Germinal center (tissue), 1 donor: ENCODE measurements at places on chromosomes 6 and 20.

DNA sequence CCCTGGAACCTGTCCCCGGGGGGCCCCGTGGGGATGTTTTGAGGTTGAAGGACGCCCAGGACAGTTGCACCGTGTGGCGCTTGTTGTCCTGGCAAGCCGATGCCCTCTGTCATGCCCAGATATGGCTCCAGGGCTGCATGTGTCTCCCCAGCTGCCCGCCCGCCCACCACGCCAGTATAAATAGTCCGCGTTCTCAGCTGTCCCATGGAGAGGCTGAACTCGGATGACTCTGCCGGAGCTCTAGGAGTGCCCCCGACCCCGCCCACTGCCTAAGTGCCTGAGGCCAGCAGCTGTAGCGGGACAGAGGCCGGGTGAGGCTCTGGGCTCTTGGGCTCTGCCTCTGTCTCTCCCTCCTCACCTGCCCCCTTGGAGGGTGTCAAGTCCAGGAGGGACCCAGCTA lies 83.0 kb upstream of the GATA5 start:
- no peak for DNase-seq

- no peak for DNase-seq
Measured at GRCh38 chr6:166402582-166403277, 20.0 kb upstream of the MPC1 start.

GRCh38 chr20:57208198-57208597 lies 58.2 kb downstream of the BMP7 start:
- no peak for DNase-seq

DNA sequence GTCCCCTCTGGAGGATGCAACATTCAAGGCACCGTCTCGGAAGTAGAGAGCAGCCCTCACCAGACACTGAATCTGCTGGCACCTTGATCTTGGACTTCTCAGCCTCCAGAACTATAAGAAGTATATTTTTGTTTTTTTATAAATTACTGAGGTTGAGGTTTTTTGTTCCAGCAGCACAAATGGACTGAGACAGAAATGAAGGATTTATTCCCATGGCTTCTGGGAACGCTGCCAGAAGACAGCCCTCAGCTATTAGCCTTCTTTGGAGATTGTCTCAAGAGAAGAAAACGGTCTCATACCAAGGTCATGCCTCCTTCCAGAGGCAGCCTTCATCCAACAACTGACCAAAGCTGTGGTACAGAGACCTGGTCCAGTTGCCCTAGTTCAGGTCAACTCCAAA lies 85.4 kb downstream of the CHMP4B start:
- no peak for DNase-seq

DNA sequence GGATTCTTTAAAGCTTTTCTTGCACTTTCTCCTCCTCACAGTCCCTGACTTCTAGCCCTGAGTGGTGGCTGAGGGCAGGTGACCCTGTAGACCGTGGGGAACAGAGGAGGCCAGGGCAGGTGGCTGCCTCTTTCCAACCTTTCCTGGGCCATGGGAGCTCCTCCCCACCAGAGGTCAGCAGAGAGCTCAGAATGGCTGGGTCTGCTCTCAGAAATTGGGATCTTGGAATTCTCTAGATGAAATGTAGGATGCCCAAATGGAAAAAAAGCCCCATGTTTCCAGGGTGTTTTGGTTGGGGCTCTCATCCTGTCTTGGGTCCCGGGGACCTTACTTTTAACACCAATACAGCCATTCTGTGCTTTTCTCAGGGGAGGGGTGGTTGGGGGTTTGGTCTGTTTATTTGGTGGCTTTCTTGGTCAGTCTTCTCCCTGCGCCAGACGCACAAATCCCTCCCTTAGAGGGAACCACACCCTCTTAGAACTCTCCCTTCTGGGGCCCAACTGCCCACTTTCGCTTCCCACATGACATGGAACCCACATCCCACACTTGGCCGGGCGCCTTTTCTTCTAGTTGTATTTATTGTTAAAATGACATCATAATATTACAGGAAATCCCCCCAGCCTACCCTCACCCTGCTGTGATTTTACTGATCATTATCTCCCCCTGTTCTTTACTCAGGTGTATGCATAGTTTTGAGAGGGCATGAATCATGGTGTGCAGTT lies 17.9 kb downstream of the GNAS start:
- peak; percentile 65 for DNase-seq

GRCh38 chr6:73699676-73700459 lies 3.9 kb downstream of the CD109 start:
- DNase-seq = no peak

- DNase-seq = no peak
Measured at GRCh38 chr20:51487565-51488268, 54.8 kb downstream of the NFATC2 start.
